ENCODE measurements at places on chromosomes 7 and 10.

GRCh38 chr10:119257899-119258419 is 50.6 kb downstream of the GRK5 start:
- DNase-seq = no peak

DNA sequence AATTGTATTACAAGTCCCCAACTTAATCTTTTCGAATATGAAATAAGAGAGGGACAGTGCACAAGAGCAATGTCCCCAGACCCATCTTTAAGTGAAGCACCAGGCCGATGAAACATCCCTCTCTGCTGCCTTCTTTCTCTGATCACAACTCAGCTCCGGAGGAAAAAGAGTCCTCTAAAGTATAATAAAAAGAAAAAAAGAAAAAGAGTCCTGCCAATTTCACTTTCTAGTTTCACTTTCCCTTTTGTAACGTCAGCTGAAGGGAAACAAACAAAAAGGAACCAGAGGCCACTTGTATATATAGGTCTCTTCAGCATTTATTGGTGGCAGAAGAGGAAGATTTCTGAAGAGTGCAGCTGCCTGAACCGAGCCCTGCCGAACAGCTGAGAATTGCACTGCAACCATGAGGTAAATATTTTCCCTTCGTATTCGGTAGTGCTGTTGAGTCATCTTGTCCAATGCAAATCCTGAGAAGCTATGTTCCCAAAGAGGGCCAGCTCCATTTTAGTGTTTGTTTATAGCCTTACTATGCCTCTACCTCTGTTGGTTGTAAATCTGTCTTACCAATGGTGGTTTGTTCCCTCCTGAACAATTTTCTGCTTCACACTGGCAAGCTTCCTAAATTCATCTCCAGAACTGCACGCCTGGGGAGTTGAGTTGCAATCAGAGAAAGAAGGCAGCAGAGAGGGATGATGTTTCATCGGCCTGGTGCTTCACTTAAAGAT is at the start of gene IFIT2:
TSS of gene IFIT2 (plus strand) at position 326 of the 725 bp plus-strand sequence. CDS start at position 404, 78 bp downstream.
- DNase-seq = peak; percentile 54

- no peak for DNase-seq
Measured at GRCh38 chr10:124478515-124478914, 16.9 kb downstream of the LHPP start.

GRCh38 chr7:20963556-20964280 is 177.0 kb upstream of the SP8 start:
- no peak for DNase-seq

- DNase-seq = no peak
Measured at GRCh38 chr7:123028339-123028738, 32.8 kb upstream of the TAS2R16 start.

- no peak for DNase-seq
Measured at GRCh38 chr10:27392606-27393005, 111.5 kb upstream of the RAB18 start.

DNA sequence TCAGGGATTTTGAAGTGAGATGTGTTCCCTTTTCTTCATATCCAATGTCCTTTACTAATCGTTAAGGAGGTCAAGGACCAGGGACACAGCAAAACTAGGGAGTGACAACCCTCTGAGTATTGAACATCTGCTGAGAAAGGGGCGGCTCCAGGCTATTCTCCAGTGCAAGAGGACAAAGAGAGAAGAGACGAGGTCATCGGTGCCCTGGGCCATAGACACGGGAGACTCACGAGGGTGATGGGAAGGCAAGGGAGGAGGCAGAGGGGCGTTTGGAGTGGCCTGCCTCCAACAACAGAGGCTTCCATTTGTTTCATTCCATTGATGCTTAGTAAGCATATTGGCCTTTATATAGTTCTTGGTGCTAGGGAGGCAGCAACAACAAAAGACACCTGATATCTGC is 268.4 kb downstream of the CXCL12 start:
- no peak for DNase-seq

DNA sequence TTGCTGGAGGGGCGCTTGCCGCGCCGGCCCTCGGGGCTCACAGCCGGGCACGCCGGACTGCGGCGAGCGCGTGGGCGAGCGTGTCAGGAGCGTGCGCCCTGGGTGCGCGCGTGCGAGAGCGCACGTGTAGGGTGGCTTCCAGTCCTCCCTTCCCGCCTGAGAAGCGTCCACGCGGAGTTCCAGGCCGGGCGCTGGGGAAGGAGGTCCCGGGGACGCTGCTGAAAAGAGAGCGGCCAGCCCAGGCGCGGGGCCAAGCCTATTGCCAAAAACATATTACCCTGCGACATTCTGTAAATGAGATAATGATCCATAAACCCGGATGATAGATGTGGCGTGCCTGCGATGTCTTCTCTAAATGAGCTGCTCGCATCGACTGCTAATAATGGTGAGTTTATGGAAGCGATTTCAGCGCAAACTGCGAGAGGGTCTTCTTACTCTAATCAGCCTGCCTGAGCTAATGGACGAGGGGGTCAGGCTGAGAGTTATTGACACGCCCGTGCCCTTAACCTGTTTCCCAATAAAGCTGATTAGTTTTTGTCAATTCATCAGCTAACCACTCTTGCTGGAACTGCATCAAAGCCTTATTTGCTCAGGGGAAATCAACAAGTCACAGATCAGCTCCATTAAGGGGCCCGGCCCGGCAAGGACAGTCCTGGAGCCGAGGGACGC is 8.0 kb upstream of the MNX1 start:
- DNase-seq = no peak

GRCh38 chr10:43794181-43794815 is 145.6 kb upstream of the ZNF32 start:
- no peak for DNase-seq

- DNase-seq = no peak
Measured at GRCh38 chr10:58867683-58868082, 308.8 kb upstream of the PHYHIPL start.

DNA sequence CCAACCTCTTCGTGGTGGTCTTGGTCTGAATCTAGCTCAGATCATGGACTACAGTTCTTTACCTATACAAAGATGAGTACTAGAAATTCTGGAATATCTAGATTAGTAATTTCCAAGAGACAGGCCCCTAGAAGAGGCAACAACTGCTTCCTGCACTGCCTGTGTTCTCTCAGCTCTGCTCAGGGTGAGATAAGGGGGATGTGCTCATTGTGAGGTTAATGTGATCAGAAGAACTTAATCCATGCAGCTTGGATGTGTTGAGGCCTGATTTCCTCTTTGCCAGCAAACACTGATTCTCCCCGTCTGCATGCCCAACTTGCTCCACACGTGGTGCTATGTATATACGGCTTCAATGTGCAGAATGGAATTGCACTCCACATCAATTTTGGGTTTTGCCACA is 268.0 kb downstream of the PHTF2 start:
- DNase-seq = no peak

DNA sequence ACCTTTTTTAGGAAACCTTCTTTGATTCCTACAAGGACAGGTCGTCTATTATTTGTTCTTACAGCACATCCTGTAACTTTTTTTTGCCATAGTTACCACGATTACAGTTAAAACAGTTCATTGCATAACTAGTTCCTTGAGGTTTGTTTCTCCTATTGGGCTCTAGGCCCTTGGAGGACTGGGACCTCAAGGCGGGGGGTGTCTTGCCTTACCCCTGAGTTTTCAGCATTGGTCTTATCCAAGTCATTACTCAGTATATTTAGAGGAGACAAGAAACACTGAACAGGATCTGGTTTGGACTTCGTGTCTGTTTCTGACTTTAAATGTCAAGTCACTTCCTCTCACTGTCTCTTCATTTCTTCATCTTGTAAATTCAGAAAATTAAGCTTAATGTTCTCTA is 369.8 kb downstream of the SDK1 start:
- no peak for DNase-seq

All from urothelium cell line (cell line).